ENCODE measurements at places on chromosomes 7 and 10.

DNA sequence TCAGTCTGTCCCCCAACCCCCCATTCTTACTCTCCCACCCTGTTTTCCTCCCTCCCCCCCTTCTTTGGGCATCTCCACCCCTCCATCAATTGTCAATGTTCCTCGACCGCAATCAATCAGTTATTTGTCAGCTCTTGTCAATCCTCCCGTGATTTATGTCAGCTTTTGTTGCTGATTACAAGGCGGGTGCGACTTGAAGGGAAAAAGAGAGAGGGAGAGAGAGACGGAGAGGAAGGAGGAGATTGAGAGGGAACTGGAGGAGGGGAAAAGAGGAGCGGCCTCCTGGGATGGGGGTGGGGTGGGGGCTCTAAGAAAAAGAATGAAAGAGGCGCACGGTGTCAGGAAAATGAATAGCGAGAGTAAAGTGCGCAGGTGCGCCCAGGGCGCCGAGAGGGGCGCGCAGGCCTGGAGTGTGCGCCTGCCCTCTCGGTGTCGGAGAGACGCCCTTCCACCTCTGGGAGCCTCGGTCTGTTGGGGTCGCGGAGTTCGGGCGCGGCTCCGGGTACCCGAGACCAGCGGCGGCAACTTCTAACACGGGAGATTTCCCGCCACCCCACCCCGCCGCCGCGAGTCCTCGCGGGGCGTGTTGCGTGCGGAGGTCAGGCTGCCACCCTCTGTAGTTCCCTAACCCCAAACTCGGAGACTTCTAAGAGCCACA lies 1.1 kb upstream of the ZNF503 start:
- peak; percentile 84 for DNase-seq

DNA sequence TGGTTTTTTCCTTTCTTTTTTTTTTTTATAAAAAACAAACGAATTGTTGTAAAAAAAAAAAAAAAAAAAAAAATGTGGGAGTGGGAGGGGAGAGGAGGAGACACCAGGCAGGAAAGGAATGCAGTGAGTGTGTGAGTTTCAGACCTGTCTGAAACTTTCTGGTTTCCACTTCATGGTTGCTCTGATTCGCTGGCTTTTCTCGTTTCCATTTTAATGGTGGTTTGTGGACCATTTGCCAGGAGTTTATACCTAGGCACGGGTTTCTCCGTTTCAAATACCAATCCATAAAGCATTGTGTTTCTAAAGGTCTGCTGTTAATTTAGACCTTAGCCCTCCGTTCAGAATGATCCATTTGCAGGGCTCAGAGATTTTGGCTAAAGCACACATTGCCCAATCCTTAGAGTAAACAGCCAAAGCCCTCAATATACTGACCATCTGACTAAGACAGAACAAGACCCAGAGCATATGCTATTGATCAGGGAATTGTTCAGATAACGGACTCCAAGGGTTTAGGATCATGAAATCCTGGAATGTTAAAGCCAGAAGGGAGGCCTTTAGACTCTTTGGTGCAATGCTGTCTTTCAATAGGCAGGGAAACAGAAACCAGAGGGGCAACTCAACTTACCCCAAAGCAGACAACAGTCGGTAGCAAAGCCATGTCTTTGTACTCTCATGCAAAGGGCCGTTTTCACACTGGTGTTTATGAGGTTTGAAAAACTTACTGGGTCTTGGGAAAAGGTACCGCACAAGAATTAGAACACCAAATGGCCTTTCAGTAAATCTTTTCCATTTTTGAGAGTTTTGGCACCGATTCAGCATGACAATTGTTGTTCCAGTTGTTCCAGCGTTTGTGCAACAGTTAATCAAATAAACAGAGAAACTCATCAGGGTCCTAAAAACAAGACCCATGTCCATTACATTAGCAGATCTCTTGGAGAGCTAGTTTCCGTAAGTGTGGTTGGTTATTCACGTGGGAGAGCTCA lies 94.3 kb upstream of the AGBL3 start:
- DNase-seq, result no peak

DNA sequence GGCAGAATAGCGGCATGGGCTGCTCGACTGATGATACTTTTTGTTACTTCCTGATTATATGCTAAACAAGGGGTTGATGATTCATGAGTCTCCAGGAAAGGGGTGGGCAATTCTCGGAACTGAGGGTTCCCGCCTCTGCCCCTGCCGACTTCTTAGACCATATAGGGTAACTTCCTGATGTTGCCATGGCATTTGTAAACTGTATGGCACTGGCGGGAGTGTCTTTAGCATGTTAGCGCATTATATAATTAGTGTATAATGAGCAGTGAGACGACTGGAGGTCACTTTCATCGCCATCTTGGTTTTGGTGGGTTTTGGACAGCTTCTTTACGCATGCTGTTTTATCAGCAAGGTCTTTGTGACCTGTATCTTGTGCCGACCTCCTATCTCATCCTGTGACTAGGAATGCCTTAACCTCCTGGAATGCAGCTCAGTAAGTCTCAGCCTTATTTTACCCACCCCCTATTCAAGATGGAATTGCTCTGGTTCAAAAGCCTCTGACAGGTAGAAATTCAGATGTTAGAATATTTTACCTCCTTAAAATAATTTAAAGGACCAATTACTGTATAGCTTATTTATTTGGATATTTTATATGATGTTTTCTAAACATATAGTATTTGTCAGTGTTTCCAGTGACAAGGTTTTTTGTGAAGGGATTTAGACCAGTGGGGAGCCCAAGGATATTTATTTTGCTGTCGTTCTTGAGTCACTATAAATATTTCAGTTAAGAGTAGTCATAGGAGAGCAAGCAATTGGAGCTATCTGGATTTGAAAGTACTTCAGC lies 90.1 kb upstream of the PIK3CG start:
- no peak for DNase-seq

GRCh38 chr7:128026551-128026950 lies 4.7 kb downstream of the LRRC4 start:
- DNase-seq, result no peak

- peak; percentile 63 for DNase-seq
Observed at GRCh38 chr7:88759230-88760135, at the start of gene ZNF804B. Gene ZNF804B, plus strand, starts transcription at chr7:88759700. Its CDS starts 277 bp downstream, at chr7:88759977.

- no peak for DNase-seq
Observed at GRCh38 chr7:153939177-153939576, 113.0 kb upstream of the DPP6 start.

GRCh38 chr10:124392626-124393342 lies 25.9 kb downstream of the OAT start:
- DNase-seq, result no peak

DNA sequence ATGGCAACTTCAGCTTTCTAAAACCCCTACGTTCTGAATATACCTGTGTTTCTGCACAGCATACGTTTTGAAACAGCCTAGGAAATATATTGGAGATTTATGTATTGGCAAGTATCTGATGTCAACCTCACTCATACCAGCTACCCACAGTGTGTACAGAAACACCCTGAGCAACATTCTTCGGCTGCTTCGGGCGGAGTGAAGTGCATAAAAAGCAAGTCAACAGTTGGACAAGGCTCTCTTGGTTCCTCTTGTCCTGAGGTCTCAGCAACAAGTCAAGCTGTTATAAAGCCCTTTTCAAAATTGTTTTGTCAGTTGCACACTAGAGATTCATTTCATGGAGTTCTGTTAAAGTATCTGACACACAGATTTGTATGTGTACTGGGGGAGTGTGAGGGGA lies 40.0 kb upstream of the PAPSS2 start:
- no peak for DNase-seq

Measured in NCI-H1105 (cell line).